Natural killer cell treated with Interleukin-12 subunit alpha and Interleukin-12 subunit beta and Interleukin-15 and Interleukin-18, amount 100 ng/mL, for 72 hours (primary cell): ENCODE measurements at places on chromosomes 13 and 19. TPM values are rescaled to one million over a fixed set of nuclear protein-coding genes. Genes with fewer than 3 reads are reported as not detected.

DNA sequence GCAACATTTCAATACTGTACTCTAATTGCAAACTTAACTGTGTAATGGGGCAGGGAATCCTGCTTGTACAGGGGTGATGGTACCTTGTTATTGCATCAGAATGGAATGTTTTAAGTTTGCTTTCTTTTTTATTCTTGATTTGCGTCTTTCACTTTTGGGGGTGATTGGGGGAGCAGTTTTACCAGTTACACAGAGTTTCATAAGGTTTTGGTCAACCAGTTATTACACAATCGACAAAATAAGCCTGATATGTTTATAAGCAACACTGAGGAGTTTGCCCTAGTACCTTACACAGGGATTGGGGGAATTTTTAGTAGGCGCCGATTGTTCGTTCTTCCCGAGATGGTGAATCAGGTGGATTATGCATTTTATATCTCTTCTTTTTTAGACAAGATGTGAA, 2.7 kb downstream of the KLF5 start:
- no peaks in the 10 kb centered on the region for H3K36me3 ChIP-seq
- H3K4me3 ChIP-seq, result peak overlapping the region; percentile 38
- no peak for DNase-seq
- no peak overlapping the region for H3K27ac ChIP-seq
- H3K4me1 ChIP-seq, result peaks cover 8% of the 10 kb centered on the region

EBI3 gene
- 131 TPM for total RNA-seq

SIGLEC12 gene
- not detected for total RNA-seq

- no peak for DNase-seq
- H3K36me3 ChIP-seq, result no peaks in the 10 kb centered on the region
- peaks cover 33% of the 10 kb centered on the region for H3K4me1 ChIP-seq
- H3K27ac ChIP-seq, result peak overlapping the region; percentile 85
- H3K4me3 ChIP-seq, result peak overlapping the region; percentile 74
Observed at GRCh38 chr13:41458761-41459431, 1.5 kb downstream of the RGCC start.

MEIS3 gene
- not detected for total RNA-seq

- no peak overlapping the region for H3K27ac ChIP-seq
- H3K36me3 ChIP-seq, result no peaks in the 10 kb centered on the region
- H3K27me3 ChIP-seq, result no peaks in the 10 kb centered on the region
- no peak overlapping the region for H3K4me3 ChIP-seq
- peaks cover 37% of the 10 kb centered on the region for H3K4me1 ChIP-seq
Observed at GRCh38 chr19:28466107-28467045, 746.6 kb downstream of the UQCRFS1 start.

DNA sequence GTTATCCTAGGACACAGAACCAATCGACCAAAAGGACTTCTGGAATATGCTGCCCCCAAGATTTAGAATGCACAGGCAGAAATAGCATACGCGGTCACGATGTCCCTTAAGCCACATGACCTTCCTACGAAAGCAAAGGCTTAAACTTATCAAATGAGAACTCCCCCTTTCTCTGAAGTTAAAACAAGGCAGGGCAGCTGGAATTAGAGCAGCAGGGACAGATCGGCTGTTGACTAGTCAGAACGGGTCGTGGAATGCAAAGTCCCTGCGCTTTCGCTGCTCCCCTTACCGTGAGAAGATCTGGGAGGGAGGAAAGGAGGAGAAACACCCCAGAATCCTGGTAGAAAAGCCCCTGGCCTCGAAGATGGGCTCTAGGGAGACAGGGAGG, 799 bp upstream of the USPL1 start:
- no peak overlapping the region for H3K27ac ChIP-seq
- peaks cover 8% of the 10 kb centered on the region for H3K4me1 ChIP-seq
- no peak overlapping the region for H3K4me3 ChIP-seq
- no peaks in the 10 kb centered on the region for H3K36me3 ChIP-seq
- DNase-seq, result peak; percentile 69

- H3K4me3 ChIP-seq, result no peak overlapping the region
- H3K27ac ChIP-seq, result no peak overlapping the region
- DNase-seq, result peak; percentile 63
- H3K27me3 ChIP-seq, result peaks cover 28% of the 10 kb centered on the region
- H3K36me3 ChIP-seq, result no peaks in the 10 kb centered on the region
- peaks cover 19% of the 10 kb centered on the region for H3K4me1 ChIP-seq
Observed at GRCh38 chr13:49214917-49215376, 5.2 kb upstream of the MLNR start.

DNA sequence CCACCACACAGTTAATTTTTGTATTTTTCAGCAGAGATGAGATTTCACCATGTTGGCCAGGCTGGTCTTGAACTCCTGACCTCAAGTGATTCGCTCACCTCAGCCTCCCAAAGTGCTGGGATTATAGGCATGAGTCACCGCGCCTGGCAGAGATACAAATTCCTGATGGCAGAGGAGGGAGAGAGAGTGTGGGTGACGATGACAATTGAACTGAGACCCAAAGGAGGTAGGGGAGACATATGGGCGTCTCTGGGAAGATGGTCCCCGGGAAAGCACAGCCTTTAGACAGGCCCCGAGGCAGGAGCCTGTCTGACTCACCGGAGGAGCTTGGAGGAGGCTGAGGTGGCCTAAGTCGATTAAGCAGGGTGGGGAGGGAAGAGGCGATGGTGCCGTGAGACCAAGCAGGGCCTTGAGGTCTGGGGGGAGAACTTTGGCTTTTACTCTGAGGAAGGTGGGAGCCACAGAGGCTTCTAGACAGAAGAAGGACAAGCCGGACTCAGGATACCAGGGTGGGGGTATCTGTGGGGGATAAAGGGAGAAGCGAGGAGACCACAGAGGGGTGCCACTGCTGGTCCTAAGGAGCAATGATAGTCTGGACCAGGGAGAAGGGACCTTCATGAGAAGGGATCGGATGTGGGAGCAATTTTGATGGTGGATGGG, 38.2 kb downstream of the ARRDC2 start:
- H3K4me1 ChIP-seq, result peaks cover 44% of the 10 kb centered on the region
- H3K27me3 ChIP-seq, result peaks cover 18% of the 10 kb centered on the region
- peak overlapping the region; percentile 78 for H3K4me3 ChIP-seq
- H3K27ac ChIP-seq, result peak overlapping the region; percentile 70

- H3K27ac ChIP-seq, result no peak overlapping the region
- no peak overlapping the region for H3K4me3 ChIP-seq
- no peak for DNase-seq
- H3K36me3 ChIP-seq, result no peaks in the 10 kb centered on the region
- H3K27me3 ChIP-seq, result peaks cover 17% of the 10 kb centered on the region
Observed at GRCh38 chr19:28840891-28841290, 372.1 kb downstream of the UQCRFS1 start.

DNA sequence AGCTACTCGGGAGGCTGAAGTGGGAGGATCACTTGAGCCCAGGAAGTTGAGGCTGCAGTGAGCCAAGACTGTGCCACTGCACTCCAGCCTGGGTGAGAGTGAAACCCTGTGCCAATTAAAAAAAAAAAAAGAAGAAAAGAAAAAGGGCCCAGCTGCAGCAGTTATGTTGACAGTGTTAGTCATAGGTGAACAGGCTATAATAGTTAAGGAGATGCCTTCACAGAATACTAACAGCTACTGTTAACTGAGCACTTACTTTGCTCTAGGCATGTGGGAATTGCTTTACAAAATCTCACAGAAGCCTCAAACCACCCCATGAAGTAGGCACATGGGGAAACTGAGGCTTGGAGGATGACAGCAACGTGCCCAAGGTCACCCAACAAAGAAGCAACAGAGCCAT, 3.9 kb downstream of the FBXO17 start:
- peaks cover 11% of the 10 kb centered on the region for H3K4me1 ChIP-seq
- no peaks in the 10 kb centered on the region for H3K36me3 ChIP-seq
- no peak overlapping the region for H3K4me3 ChIP-seq
- peaks cover 23% of the 10 kb centered on the region for H3K27me3 ChIP-seq
